ENCODE measurements at places on chromosomes 5 and 9.

GRCh38 chr5:31720004-31720403 lies 81.1 kb downstream of the PDZD2 start:
- DNase-seq = no peak

GRCh38 chr9:78363221-78363620 lies 66.3 kb downstream of the PSAT1 start:
- DNase-seq = no peak

DNA sequence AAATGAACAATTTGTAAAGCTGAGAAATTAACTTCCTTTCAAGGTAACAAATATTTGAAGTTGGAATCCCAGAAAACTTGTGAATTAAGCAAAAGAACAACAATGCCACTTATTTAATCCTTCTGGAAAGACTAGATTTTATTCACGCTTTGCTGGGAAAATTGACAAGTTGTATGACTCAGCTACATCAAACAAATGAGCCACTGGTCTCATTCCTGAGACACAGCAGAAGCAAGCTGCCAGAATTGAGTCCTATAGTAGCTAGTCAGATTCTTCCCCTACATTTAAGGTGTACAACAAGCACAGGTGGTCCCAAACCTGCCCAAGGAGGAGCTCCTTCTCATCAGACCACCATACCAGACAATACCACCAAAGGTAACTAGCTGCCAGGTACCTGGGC lies 280.7 kb downstream of the SPOCK1 start:
- no peak for DNase-seq

DNA sequence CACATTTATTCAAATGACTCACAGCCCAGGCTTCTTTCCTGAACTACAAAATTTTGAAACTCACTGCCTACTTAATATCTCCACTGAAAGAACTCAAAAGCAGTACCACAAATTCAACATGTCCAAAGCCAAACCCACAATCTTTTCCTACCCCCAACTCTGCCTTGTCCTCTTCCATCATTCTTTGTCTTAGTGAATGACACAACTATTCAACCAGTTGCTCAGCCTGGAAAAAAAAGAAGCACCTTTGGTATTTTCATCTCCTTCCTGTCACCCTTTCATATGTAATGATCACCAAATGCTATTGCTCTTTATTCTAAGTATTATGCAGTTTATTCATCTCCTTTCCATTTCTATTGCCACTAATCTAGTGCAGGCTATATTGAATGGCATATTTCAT lies 216.3 kb downstream of the TMEM232 start:
- DNase-seq = no peak

DNA sequence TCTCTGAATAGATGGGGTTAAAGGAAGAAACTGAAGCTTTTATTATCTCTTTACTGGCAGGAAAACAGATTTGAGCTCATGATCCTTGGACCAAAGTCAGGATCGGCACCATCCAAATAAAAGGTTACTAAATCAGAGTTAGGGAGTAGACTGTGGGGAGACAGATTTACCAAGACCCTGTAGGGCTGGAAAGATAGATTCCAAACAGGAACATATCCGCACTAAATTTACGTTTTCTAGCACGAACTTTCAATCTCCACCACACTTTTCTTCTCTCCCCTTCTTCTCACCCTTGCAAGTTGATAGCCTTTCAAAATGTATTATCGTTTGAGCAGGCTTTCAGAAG lies 120.0 kb upstream of the HMHB1 start:
- no peak for DNase-seq

DNA sequence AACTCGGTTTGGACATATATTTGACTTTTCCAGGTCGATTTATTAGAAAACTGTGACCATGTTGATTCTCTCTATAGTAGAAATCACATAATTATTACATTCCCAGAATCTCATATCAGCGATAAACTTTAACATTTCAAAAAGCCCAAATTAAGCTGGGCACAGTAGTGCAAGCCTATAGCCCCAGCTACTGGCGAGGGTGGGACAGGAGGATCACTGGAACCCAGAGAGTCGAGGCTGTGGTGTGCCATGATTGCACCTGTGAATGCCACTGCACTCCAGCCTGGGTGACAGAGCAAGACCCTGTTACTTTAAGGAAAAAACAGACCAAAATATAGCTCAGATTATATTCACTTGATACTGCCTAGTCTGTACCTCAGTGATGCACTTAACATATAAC lies 128.9 kb downstream of the CPLANE1 start:
- no peak for DNase-seq

GRCh38 chr5:71013575-71013974 lies 11.6 kb downstream of the NAIP start:
- no peak for DNase-seq

- DNase-seq = no peak
Measured at GRCh38 chr5:107476783-107477182, 194.0 kb downstream of the EFNA5 start.

GRCh38 chr9:35073279-35073612 lies 821 bp upstream of the VCP start:
- no peak for DNase-seq

DNA sequence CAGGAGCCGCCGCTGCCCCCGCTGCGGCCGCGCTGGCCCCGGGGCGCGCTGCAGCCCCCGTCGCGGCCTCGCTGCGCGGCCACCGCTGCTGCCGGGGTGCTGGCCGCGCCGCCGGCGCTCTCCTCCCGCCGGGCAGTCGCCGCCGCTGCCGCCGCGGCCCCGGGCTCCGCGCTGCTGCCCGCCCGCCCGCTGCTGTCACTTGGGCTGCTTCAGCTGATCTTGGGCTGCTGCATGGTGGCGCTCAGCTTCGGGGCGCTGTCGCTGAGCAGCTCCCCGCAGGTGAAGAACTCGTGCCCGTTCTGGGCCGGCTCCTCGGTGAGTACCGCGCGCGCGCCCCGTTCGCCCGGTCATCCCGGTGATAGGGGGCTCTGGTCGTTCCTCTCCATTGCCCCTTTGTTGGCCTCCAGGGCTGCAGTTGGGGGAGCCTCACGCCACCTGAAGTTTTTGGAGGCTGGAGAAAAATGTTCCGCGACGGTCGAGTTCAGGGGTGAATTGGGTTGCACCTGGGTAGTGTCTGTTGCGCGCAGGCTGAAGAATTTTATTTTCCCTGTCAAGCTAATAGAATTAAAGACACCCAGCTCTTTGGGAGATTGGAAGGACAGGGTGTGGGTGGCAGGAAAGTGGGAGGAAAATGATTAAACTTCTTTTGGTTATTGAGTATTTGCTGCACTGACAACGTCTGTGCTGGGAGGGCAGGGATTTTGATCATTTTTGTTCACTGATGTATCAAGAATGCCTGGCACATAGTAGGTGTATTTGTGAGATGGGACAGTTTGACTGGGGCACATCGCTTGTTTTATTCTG lies 596 bp downstream of the ENTREP1 start:
- DNase-seq = no peak

- no peak for DNase-seq
Measured at GRCh38 chr5:181039931-181040630, at the start of gene BTNL9. TSS of gene BTNL9 (plus strand) at chr5:181040266. CDS start at chr5:181045490, 5,224 bp downstream.

Data from stimulated activated CD8-positive, alpha-beta memory T cell treated with anti-CD3 and anti-CD28 coated beads, Interleukin-7, amount 100 ng/mL, for 48 hours (primary cell).